ENCODE measurements at places on chromosomes 7 and 10.

DNA sequence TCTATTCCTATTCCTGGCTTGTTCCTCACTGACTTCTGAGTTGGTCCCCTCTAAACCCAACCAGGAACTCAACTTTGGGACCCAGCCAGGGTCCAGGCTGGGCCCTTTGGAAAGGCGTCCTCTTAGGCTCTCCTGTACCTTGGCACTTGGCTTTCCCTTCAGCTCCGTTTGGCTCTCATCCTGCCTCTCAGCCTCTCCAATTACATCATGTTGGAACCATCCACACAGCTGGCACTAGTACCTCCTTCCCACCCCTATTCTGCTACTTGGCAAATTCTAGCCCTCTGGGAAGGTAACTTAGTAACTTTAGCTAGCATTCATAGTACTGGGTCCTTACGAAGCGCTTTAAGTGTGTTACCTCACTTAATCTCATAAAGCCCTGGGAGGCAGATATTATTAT is 205.3 kb upstream of the HABP2 start:
- DNase-seq: no peak

- DNase-seq: no peak
Measured at GRCh38 chr10:121509112-121509511, 89.1 kb downstream of the FGFR2 start.

GRCh38 chr7:35463176-35463700 is 209.3 kb upstream of the TBX20 start:
- no peak for DNase-seq

GRCh38 chr7:46291050-46291438 is 370.0 kb upstream of the IGFBP3 start:
- DNase-seq: no peak

- no peak for DNase-seq
Measured at GRCh38 chr7:128530855-128531104, 54.2 kb downstream of the METTL2B start.

DNA sequence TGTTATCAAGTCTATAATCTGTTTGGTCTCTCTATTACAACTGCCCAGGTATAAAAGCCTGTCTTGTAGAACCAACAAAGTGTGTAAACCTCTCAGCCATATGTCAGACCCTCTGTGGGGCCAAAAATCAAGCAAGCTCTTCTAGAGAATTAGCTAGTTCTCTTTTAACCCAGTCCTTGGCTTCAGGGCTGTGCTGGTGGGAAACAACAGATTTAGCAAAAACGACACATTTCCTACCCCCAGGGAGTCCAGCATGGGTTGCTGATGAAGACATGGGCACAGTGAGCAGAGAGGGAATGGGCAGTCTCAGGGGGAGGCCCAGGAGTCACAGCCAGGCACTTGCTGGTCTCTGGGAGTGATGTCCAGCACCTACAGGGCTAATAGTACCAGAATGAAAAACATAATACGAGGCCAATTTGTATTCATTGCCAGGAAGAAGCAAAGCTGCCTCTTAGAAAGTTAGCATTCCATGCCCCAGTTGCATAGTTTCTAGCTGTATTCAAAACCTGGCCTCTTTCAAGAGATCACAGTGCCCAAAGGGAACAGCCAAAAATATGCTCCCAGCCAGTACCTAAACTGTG is 80.1 kb downstream of the FRMD4A start:
- no peak for DNase-seq

DNA sequence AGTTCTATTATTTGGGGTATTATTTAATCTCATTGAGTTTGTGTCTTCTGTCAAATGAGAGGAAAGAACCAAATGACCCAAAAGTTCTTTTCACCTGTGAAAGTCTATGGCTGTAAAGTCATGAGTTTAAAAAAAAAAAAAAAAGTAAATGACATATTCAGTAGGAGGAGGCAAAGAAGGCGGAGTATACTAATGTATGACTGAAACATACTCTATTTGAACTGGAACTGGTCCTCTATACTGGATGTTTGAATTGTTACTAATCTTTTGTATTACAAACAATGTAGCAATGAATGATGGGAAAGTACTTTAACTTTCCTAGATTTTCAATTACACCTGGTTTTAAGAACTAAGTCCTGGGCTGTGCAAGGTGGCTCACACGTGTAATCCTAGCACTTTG is 24.9 kb upstream of the GSAP start:
- DNase-seq: no peak

DNA sequence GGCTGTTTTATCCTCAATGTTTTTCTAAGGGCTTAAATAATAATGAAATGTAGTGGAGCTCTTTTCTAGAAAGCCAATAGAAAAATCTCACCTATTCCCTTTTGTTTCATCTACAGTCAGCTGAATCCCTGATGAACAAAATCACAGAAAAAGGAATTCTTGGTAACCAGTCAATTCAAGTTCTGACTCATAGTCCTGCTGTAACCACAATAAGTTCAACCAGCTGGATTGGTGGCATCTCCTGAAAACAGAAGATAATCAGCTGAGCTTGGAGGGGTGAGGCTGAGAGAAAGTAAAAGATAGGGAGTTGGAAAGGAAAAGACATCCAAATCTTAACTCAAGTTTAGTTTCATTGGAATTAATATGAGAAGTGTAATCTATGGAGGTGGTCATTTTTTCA is 772.1 kb downstream of the CCSER2 start:
- no peak for DNase-seq

DNA sequence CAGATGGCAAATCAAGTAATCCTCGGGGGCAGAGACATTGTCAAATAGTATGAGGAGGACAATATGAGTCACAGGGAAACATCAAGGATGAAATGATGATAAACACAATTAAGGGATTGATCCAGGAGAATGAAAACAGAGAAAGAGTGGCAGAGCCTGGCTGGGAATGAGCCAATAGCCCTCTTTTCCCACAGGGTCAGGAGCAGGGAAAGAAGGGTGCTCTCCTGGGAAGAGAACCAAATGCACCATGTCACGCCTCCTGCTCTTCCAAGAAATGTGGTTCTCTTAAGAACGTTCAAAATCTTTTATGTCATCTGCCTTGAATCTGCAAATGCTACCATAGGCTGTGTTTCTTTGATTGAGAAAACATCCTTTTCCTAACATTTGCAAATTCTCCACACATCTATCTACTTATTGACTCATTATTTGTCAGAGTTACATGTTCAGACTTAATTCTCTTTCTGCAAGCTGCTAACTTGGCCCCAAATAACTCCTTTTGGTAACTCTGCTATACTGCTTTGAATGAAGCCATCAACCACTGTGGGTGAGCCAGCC is 50.6 kb downstream of the HIPK2 start:
- DNase-seq: no peak

- no peak for DNase-seq
Measured at GRCh38 chr10:60312818-60313588, 76.7 kb downstream of the ANK3 start.

DNA sequence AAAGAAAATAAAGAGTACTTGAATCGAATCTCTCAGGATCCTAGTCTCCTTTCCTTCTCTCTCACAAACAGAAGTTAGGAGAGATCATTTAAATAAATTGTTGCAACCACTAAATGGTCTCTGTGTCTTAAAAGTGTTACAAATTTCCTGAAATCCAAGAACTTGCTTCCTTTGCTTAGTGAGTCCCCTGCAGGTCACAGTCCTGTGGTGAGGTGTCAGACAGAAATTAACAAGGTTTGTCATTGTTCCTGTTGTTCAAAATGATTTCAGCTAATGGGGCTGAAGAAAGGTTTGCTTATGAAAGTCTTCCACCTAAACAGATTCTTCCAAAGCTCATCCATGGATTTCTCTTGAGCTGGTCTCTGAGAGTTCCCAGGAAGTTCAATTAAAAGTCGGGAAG is 151.6 kb upstream of the SLC26A5 start:
- no peak for DNase-seq

- DNase-seq: no peak
Measured at GRCh38 chr7:137946011-137946410, 55.9 kb downstream of the CREB3L2 start.

DNA sequence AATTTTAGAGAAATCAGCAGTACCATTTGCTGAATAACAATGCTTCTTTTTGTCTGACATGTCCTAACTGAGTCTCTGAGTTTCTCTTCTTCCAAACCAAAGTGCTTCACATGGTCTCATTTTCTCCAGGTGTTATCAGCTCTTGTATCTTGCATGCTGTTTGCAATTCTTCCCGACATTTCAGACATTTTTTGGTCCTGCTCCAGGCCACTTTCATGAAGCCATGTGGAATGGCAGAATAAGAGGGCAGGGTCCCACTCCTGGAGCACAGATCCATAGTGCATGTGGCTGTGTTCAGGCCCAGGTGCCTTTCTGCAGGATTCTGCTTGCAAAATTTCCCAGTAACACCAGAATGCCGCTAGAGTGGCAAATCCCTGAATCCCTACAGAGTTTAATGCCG is 916.2 kb downstream of the NXPH1 start:
- no peak for DNase-seq

DNA sequence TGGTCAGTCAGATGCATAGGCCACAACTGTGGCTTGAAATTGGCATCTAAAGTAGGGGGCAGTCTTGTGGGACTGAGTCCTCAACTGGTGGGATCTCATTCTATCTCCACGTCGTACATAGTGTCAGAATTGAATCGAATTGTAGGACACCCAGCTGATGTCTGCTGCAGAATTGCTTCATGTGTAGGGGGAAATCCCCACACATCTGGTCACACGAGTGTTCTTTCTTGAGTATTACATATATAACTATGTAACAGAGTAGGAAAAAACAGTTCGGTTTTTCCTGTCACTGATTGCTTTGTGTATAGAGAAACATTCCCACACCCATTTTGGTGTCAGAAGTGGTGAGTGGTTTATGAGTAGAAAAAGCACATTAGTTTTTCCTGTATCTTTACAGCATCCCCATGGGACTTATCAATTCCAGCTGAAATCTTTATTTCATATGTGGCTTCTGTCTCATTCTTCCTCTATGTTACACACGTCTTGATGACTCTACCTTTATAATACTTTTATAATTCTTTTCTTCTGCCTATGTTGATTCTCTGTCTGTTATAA is 79.4 kb upstream of the PCGF5 start:
- DNase-seq: no peak

- DNase-seq: no peak
Measured at GRCh38 chr10:9853405-9854355, 1164.0 kb upstream of the CELF2 start.

- DNase-seq: no peak
Measured at GRCh38 chr10:28095791-28096378, 97.0 kb upstream of the ODAD2 start.

- DNase-seq: peak; percentile 47
Measured at GRCh38 chr10:32957341-32958084, 517 bp downstream of the ITGB1 start.

- no peak for DNase-seq
Measured at GRCh38 chr10:83214136-83214535, 925.2 kb upstream of the GHITM start.

GRCh38 chr10:123229927-123230630 is 75.9 kb downstream of the BUB3 start:
- DNase-seq: no peak

DNA sequence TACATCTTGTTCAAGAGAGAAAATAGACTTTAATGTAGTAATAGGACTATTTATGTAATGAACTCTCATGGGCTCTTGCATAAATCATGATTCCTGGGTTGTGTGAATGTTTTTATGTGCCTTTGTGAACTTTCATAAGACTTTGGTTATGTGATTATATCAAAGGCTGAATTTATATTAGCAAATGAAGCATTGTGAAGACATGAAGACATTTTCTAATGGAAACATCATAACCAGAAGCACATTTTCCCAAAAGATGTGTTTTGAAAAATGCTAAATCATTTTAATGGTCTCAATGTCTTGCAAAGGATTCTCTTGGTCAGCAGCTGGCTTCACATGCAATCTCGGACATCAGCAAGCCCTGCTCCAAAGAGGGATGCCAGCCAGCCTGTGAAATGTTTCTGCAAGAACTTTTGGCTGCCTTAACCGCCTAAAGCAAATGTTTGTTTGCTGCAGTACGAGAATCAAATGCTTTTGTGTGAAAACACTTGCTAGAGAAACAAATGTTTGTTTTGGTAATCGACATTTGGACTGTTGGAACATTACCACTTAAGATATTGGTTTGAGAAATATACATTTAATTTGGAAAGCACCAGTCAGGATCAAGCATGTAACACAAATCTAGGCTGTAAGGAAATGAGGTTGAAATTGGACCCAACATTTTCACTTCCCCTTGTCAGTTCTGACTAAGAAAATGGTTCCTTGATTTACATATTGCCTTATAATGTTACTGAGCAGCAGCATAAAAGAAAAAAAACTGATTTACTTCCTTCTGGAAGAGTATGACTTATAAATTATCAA is 102.1 kb downstream of the RTKN2 start:
- no peak for DNase-seq

DNA sequence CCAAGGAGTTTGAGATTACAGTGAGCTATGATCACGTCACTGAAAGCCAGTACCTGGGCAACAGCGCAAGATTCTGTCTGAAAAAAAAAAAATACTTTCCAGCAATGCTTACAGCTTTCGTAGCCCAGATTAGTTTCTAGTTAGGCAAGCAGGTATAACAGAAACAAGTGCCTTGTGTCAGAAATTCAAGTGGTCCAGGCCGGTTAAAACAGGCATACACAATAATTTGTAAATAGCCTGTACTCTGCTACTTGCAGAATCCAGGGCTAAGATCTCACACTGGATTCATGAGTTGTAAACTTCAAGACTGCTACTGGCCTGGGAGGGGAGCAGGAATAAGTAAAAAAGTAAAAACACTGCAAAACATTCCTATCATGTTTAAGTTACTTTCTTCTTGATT is 512.9 kb downstream of the IPMK start:
- no peak for DNase-seq

DNA sequence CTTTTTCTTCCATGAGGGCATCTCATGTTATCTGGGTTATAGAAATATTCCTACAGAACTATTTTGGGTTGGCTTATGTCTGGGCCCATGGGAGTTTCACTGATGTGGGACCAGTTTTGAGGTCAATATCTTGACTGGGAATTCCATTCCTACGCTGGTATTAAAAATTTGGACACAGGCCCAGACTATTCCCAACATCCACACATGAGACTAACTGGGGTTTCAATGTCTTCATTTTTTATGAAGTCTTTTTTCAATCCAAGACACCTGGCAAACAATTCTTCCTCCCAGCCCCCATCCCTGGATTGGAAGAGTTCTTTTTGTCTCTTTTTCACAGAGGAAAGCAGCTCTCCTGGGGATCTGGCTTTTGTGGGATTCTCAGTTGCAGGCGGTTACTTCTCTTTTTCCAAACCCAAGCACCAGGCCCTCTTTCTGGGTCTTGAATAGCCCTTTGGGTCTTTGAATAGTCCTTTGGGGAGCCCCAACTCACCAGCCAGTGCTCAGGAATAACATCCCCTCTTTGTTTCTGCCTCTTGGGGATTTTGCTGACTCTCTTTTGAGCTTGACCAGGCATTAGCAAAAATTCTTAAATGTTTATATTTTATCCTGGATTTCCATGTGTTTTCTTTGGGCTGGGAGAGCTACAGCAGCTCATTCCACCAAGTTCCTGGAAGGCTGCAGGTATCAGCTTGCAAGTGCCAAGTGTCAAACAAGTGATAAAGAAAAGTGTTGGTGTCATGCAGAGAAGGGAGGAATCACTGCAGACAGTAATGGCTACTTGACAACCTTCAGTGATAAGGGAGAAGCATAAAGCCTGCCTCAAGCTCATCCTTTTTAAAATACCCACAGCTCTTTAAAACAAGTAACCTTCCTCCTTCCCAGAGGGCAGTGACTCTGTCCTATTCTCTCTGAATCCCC is 234.3 kb downstream of the ADAM12 start:
- DNase-seq: no peak

- no peak for DNase-seq
Measured at GRCh38 chr10:82278401-82279182, 403.6 kb downstream of the NRG3 start.

GRCh38 chr7:32094516-32094915 is 24.3 kb upstream of the PDE1C start:
- DNase-seq: no peak

GRCh38 chr7:94351703-94352102 is 43.0 kb upstream of the COL1A2 start:
- no peak for DNase-seq

GRCh38 chr10:72079356-72079755 is 9.0 kb downstream of the SPOCK2 start:
- DNase-seq: peak; percentile 72
